CD4-positive, alpha-beta memory T cell (primary cell): ENCODE measurements at places on chromosomes 16 and 17. TPM values are rescaled to one million over a fixed set of nuclear protein-coding genes. Genes with fewer than 3 reads are reported as not detected.

- no peak overlapping the region for H3K27ac ChIP-seq
- peaks cover 71% of the 10 kb centered on the region for H3K36me3 ChIP-seq
- no peaks in the 10 kb centered on the region for H3K27me3 ChIP-seq
- H3K4me3 ChIP-seq = no peak overlapping the region
- DNase-seq = no peak
Observed at GRCh38 chr17:78706271-78706915, 75.7 kb downstream of the CYTH1 start.

PERCC1 gene
- 0.50 TPM for total RNA-seq

SLC22A31 gene
- 0.44 TPM for total RNA-seq

GRCh38 chr17:27379888-27380533 is 76.2 kb upstream of the KSR1 start:
- DNase-seq = no peak
- no peaks in the 10 kb centered on the region for H3K27me3 ChIP-seq
- H3K36me3 ChIP-seq = no peaks in the 10 kb centered on the region
- no peak overlapping the region for H3K27ac ChIP-seq
- no peak overlapping the region for H3K4me3 ChIP-seq

GRCh38 chr17:61484174-61484573 is 32.0 kb downstream of the TBX4 start:
- DNase-seq = no peak
- no peaks in the 10 kb centered on the region for H3K4me1 ChIP-seq
- H3K27me3 ChIP-seq = no peaks in the 10 kb centered on the region
- H3K36me3 ChIP-seq = no peaks in the 10 kb centered on the region

DNA sequence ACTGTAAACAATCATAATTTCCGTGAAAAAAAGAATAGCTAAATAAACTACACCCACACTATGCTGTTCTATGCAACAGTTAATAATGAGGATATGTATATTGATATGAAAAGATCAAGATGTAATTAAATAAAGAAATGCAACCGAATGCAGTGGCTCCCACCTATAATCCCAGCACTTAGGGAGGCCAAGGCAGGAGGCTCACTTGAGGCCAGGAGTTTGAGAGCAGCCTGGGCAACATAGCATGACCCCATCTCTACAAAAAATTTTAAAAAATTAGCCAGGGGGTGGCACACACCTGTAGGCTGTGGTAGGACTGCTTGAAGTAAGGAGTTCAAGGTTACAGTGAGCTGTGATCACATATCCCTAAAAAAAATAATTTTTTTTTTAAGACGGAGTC is 14.9 kb downstream of the CENPV start:
- no peaks in the 10 kb centered on the region for H3K36me3 ChIP-seq
- no peaks in the 10 kb centered on the region for H3K4me1 ChIP-seq
- H3K27me3 ChIP-seq = no peaks in the 10 kb centered on the region
- no peak overlapping the region for H3K27ac ChIP-seq
- DNase-seq = no peak
- no peak overlapping the region for H3K4me3 ChIP-seq

DNA sequence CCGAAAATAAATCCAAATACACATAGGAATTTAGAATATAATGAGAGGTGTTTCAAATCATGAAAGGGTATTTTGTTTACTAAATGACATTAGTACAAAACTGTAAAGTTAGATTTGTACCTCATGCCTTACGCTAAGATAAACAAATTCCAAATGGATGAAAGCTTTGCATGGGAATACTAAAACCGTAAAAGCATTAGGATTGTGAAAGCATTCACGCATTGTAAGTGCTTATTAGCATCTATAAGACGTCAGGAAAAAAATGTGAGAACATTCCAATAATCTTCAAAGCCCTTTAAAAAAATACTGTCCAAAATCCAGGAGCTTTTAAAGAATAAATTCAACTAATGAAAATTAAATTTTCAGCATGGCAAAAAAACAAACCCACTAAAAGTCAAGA is 24.8 kb upstream of the ALOX15 start:
- H3K27ac ChIP-seq = no peak overlapping the region
- H3K4me3 ChIP-seq = no peak overlapping the region
- H3K4me1 ChIP-seq = no peaks in the 10 kb centered on the region

DNA sequence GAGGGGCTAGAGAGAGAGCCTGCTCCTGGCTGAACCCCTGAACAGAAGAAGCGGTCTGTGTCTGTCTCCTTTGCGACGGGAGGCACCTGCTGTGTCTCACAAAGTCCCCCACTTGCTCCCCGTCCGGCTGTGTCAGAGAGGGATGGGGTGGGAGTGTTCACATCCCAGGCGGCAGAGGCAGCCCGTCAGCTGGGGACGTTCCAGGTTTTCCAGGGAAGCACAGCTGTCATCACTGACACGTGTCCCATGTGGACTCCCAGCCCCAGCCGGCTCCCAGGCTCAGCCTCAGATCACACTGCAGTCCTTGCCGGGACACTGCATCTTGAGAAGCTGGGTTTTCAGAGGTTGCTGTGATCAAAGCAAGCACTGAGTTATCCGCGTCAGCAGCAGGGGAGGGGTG is 1.6 kb downstream of the TELO2 start:
- no peak for DNase-seq
- no peak overlapping the region for H3K27ac ChIP-seq
- H3K4me3 ChIP-seq = no peak overlapping the region
- H3K27me3 ChIP-seq = no peaks in the 10 kb centered on the region
- no peaks in the 10 kb centered on the region for H3K36me3 ChIP-seq
- H3K4me1 ChIP-seq = peaks cover 20% of the 10 kb centered on the region

- no peaks in the 10 kb centered on the region for H3K27me3 ChIP-seq
- no peak for DNase-seq
- no peaks in the 10 kb centered on the region for H3K4me1 ChIP-seq
- H3K36me3 ChIP-seq = no peaks in the 10 kb centered on the region
- H3K27ac ChIP-seq = no peak overlapping the region
Observed at GRCh38 chr16:86342161-86342834, 168.0 kb upstream of the FOXF1 start.

DNA sequence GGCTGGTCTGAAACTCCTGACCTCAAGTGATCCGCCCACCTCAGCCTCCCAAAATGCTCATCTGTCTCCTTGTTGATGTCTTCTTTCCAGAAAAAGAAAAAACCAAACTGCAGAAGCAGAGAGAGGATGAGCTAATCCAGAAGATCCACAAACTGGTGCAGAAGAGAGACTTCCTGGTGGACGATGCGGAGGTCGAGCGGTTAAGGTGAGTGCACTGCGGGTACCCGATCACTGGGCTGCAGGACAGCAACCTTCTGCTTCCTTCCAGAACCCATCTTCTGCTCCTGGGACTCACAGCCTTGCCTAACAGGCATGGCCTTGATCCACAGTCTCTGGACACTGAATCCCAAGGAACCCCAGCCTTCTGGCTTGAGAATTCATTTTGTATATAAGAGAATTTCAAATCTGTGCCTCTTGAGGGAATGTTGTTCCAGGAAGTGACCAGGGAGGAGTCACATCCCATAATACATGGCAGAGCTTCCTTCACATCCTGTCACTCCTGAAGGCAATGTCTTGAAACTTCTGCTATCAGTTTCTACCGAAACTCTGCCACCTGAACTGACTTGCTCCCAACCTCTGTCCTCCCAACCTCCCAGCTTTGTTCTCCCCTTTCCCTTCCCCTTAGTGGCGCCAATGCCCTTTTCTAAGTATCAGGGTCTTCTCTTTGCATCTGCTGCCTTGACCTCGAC is 61.7 kb downstream of the MARF1 start:
- H3K27ac ChIP-seq = no peak overlapping the region
- no peak overlapping the region for H3K4me3 ChIP-seq
- H3K36me3 ChIP-seq = no peaks in the 10 kb centered on the region

CTRL gene
- 5.1 TPM for total RNA-seq

FN3K gene
- total RNA-seq = 5.3 TPM

- H3K4me1 ChIP-seq = peaks cover 8% of the 10 kb centered on the region
- DNase-seq = peak; percentile 24
- peaks cover 29% of the 10 kb centered on the region for H3K36me3 ChIP-seq
Observed at GRCh38 chr17:4189280-4189679, 46.3 kb downstream of the CYB5D2 start.

DNA sequence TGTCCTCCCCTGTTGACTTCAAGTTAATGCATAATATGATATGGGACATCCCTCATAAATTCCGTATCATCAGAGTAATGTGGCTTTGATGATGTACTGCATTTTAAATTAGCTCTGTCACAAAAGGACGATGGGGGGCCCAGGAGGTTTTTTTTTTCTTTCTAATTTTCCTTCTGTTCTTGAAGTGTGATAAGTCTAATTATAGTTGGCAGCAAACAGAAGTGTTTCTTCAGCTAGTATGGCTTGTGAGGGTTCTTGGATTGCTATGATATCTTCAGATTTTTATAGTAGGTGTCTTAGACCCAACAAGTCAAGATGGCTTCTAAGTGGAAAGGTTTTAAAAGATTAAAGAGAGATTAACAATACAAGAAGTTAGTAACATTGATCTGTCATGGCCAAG is 796.2 kb upstream of the RBFOX1 start:
- no peaks in the 10 kb centered on the region for H3K4me1 ChIP-seq
- no peaks in the 10 kb centered on the region for H3K36me3 ChIP-seq

GPS1 gene
- 85.1 TPM for total RNA-seq

- peaks cover 23% of the 10 kb centered on the region for H3K27me3 ChIP-seq
- H3K4me1 ChIP-seq = no peaks in the 10 kb centered on the region
- H3K36me3 ChIP-seq = no peaks in the 10 kb centered on the region
- peak; percentile 51 for DNase-seq
Observed at GRCh38 chr17:47776330-47777197, 43.5 kb downstream of the TBX21 start.

- H3K4me3 ChIP-seq = no peak overlapping the region
- H3K36me3 ChIP-seq = no peaks in the 10 kb centered on the region
- DNase-seq = no peak
- no peaks in the 10 kb centered on the region for H3K27me3 ChIP-seq
Observed at GRCh38 chr17:57911834-57912673, 43.2 kb downstream of the CUEDC1 start.

PRR35 gene
- total RNA-seq = not detected

IL21R gene
- 28.3 TPM for total RNA-seq

TBC1D3E gene
- 0.17 TPM for total RNA-seq

DNA sequence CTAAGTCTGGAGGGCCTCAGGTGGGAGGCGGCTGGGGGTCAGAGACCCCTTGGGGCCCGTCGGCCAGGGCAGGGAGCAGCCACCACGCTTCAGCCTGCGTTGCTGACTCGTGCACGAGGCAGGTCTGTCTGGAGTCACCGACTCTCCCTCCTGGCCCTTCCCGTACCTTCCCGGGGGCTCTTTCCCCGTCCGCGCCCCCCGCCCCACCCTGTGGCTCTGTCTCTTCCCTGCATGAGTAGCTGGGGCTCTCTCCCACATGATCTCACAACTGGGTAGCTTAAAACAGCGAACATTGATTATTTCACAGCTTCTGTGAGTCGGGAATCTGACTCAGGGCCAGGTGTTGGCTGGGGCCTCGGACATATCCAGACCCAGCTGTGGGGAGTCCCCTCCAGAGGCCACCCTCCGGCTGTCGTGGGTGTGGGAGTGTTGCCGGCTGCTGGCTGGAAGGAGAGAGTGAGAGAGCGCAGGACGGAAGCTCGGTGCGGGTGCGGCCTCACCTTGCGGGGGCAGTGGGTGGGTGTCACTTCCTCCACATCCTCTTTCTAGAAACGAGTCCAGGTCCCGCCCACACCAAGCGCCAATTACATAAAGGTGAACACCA is 17.3 kb downstream of the BAHCC1 start:
- no peaks in the 10 kb centered on the region for H3K36me3 ChIP-seq
- DNase-seq = peak; percentile 53
- no peak overlapping the region for H3K27ac ChIP-seq
- H3K4me1 ChIP-seq = peaks cover 21% of the 10 kb centered on the region
- H3K27me3 ChIP-seq = peaks cover 1% of the 10 kb centered on the region
- H3K4me3 ChIP-seq = peak overlapping the region; percentile 28

DNA sequence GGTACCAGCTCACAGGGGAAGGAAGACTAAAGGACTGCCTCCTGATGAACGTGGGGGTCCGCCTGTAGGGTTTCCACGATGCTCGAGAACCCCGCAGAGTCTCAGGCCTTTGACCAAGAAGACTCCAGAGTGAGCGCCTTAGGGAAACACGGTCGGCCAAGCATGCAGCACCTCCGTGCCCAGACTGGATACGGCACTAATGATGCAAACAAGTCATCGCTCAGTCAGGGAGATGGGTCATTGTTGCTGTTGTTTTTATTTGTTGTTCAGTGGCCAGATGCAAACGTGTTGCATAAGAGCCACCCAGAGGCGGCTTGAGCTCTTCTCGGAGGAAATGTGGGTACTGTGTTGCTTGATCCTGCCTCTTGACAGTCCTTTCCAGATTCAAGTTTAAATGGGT is 19.3 kb upstream of the RBFOX3 start:
- no peak overlapping the region for H3K27ac ChIP-seq
- H3K4me1 ChIP-seq = no peaks in the 10 kb centered on the region
- no peaks in the 10 kb centered on the region for H3K36me3 ChIP-seq
- peaks cover 7% of the 10 kb centered on the region for H3K27me3 ChIP-seq
- no peak overlapping the region for H3K4me3 ChIP-seq
- no peak for DNase-seq

KREMEN2 gene
- total RNA-seq = not detected

GRCh38 chr17:14032234-14032633 is 37.1 kb upstream of the COX10 start:
- H3K27ac ChIP-seq = no peak overlapping the region
- H3K27me3 ChIP-seq = no peaks in the 10 kb centered on the region
- H3K4me3 ChIP-seq = no peak overlapping the region
- H3K4me1 ChIP-seq = peaks cover under 1% of the 10 kb centered on the region
- peaks cover 7% of the 10 kb centered on the region for H3K36me3 ChIP-seq

GRCh38 chr16:7294020-7294419 is 38.6 kb upstream of the RBFOX1 start:
- no peaks in the 10 kb centered on the region for H3K4me1 ChIP-seq
- H3K4me3 ChIP-seq = no peak overlapping the region
- no peaks in the 10 kb centered on the region for H3K27me3 ChIP-seq
- no peaks in the 10 kb centered on the region for H3K36me3 ChIP-seq
- no peak overlapping the region for H3K27ac ChIP-seq

DNA sequence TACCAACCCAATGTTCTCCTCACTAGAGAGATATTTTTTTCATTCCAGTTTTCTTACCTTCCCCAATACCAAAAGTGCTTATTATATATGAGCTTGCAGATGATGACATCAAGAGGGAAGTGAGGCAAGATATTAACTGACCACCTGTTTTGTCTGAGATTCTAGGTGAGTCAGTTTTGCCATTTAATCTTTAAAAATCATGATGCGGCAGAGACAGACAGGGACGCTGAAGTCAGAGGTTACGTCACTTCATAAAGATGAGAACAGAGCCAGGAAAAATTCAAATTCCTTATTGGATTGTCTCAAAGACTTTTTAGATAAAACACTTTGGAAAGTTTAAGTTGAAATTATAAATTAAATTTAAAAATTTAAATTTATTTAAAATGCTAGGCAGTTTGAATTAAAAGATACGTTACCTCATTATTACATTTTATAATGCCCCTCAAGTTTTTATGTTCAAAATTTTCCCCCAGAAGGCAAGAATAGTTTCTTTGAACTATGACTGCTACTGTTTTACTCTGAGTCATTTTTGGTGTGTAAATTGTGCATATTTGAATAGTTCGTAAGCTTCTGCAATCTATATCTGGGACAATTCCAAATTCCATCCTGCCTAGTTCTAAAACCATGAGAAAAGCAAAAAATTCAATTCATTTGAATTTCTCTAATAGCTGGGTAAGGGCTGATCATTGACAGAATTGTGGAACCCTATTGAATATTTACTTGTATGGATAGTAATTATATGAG is 839.6 kb upstream of the GOT2 start:
- no peaks in the 10 kb centered on the region for H3K36me3 ChIP-seq
- no peak overlapping the region for H3K4me3 ChIP-seq
- no peak overlapping the region for H3K27ac ChIP-seq
- H3K27me3 ChIP-seq = no peaks in the 10 kb centered on the region
- DNase-seq = no peak

KRTAP4-1 gene
- total RNA-seq = not detected
